ENCODE measurements at places on chromosomes 13 and 19. TPM values are rescaled to one million over a fixed set of nuclear protein-coding genes. Genes with fewer than 3 reads are reported as not detected.

- DNase-seq = no peak
Measured at GRCh38 chr19:32866061-32866460, 3.5 kb downstream of the SLC7A9 start.

DNA sequence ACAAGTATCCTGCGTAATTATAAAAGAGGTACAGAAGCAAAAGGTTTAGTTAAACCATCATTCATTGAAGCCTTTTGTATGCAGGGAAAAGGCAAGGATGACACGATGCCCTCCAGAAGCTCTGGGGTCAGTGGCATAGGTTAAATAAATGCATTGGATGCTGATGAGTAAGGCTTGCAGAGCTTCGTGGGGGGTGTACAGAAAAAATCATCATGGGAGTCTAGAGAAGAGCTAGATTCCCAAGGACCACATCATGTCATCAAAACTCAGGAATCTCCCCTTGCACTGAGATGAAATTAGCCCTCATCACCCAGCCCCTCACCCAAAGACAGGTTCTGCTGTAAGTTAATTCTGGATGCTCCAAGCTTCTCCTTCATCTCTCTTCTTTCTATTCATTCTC, 8.3 kb downstream of the FPR1 start:
- no peak for DNase-seq

DNA sequence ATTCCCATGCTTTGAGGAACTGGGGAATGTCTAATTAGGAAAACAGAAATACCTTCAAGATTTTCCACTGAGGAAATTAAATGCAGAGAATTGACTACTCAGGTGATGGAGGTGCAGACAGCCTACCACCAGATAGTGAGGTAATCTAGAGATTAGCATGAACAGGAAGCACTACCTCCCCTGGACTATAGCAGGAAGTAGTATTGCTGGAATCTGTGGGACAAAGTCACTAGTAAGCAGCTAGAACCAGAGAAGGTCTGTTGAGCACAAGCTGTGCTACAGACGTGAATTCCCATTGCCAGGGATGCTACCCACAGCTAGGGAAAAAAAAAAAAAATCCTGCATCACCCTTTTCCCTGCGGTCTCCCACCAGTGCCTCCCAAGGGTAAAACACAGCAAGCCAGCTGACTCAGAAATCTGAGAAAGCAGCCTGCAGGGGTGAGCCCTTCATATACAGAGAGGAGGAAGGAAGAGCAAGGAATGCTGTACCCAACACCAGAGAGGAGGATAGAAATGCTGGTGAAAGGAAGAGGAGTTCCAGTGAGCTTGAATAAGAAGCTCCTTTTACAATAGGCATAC, 10.2 kb downstream of the ENOX1 start:
- no peak for DNase-seq

GRCh38 chr13:23979361-23980159, 82.3 kb upstream of the C1QTNF9B start:
- peak; percentile 42 for DNase-seq

GRCh38 chr13:99417201-99418102, 83.8 kb upstream of the TM9SF2 start:
- DNase-seq = peak; percentile 68

Gene ZNF549
- total RNA-seq = 4.6 TPM

Gene STARD13
- 15.7 TPM for total RNA-seq

DNA sequence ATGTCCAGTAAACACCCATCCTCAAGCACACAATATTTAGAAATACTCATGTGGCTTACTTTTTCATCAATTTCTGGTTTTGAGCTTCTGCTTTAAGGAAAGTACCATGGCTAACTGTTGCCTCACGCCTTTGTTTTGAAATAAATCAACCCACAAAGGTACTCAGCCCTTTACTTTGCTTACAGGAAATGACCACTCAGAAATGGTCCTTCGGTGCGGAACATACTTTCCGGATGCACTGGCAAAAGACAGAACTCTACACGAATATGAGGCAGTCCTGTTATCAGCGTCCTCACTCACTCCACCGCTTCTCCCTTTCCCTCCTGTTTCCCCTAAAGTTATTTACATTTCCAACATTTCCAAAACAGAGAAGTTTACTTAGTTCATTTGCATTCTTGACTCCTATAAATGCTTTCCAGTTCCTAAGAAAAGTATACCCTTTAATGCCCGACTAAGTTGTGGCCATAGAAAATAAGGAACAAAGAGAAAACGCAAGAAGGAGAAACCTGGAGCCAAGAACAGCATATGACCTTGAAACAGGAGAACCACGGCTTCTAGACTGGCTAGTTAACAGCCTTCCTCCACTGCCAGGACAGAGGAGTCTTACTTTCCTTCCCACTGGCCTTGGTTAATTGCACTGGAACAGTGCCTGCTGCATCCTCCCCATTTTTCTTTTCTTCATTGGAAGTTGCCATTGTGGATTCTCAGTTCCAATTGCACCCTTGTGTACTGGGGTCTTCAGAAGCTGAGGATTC, 10.6 kb downstream of the FPR2 start:
- no peak for DNase-seq

GRCh38 chr13:39266426-39266825, 228.2 kb downstream of the NHLRC3 start:
- no peak for DNase-seq

DNA sequence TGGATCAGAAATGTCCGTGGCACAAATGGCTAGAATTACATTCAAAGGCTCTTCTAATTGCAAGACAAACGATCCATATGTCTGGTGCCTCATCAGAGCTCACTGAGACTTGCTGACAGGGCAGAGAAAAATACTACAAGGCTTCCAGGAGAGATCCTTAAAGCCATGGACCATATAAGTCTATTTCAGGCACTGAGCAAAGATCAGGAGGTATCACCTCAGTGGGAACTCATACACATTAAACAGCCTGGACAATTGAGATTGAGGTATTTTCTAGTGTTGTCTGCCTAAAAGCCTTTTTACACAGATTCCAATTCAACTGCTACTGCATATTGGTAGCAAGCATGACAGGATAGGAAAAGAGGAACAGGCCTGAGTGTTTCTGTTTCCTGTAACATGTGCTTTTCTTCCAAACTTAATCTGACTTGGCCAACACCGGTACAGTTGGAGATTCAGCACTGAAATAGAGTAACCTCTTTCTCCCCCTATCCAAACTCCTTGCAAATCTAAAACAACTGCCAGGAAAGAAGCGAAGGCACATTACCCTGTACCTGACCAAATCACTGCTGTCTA, 65.9 kb downstream of the SERP2 start:
- no peak for DNase-seq

Gene CLEC4G
- total RNA-seq = not detected

Gene ARHGAP33
- total RNA-seq = 25.7 TPM

DNA sequence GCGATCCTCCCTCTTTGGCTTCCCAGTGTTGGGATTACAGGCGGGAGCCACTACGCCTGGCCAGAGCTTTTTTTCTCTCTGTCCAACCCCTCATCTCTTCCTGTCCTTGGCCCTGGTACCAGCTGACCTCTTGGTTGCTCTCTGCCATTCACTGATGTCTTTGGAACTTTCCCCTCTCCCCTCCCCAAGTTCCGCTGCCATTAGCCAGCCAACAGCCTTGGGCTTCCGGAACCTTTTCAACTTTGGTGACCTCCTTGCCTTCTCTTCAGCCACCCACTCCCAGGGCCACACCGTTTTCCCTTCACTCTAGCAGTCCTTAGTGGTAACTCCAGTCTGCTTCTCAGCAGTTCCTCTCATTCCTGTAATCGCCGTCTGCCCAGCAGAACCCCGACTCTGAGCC, 4.3 kb downstream of the WTIP start:
- DNase-seq = no peak

Gene DAND5
- total RNA-seq = 0.32 TPM

GRCh38 chr13:59280297-59280696, 883.4 kb downstream of the DIAPH3 start:
- DNase-seq = no peak

Gene S1PR4
- total RNA-seq = not detected

GRCh38 chr19:18419699-18420460, 682 bp downstream of the SSBP4 start:
- no peak for DNase-seq

Gene LILRB1
- total RNA-seq = 0.38 TPM

All from lower leg skin (tissue), 4 donors.